ENCODE measurements at places on chromosomes 1 and 21. TPM values are rescaled to one million over a fixed set of nuclear protein-coding genes. Genes with fewer than 3 reads are reported as not detected.

The FMO1 gene
- total RNA-seq, result 0.18 TPM

The KCNA3 gene
- total RNA-seq, result 3.2 TPM

The KLHDC9 gene
- 1.4 TPM for total RNA-seq

The TRIM45 gene
- total RNA-seq, result 0.72 TPM

DNA sequence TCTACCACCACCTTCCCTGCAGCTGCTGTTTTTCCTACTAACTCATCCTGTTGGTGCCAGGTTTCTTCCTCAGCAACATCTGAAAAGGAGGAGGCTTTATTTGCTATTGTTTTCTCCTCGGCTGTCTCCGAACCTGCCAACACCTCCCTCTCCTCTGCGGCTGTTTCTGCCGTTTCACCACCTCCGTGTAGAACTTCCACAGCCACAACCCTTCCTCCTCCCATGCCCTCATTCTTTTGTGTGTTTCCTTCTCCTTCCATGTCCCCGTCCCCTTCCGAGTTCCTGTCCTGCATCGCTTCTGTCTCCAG lies 59.0 kb upstream of the LRRC53 start:
- DNase-seq, result no peak

The LCE1B gene
- not detected for total RNA-seq

- no peak for DNase-seq
Observed at GRCh38 chr1:48203287-48203900, 19.1 kb upstream of the SLC5A9 start.

GRCh38 chr1:246934765-246935164 lies 3.0 kb upstream of the AHCTF1 start:
- no peak for DNase-seq

GRCh38 chr21:32372755-32373154 lies 20.1 kb downstream of the URB1 start:
- no peak for DNase-seq

The SRRM1 gene
- total RNA-seq, result 44.0 TPM

The AGPAT3 gene
- total RNA-seq, result 35.7 TPM

The SHE gene
- total RNA-seq, result 0.19 TPM
